ENCODE measurements at places on chromosomes 7 and 10.

DNA sequence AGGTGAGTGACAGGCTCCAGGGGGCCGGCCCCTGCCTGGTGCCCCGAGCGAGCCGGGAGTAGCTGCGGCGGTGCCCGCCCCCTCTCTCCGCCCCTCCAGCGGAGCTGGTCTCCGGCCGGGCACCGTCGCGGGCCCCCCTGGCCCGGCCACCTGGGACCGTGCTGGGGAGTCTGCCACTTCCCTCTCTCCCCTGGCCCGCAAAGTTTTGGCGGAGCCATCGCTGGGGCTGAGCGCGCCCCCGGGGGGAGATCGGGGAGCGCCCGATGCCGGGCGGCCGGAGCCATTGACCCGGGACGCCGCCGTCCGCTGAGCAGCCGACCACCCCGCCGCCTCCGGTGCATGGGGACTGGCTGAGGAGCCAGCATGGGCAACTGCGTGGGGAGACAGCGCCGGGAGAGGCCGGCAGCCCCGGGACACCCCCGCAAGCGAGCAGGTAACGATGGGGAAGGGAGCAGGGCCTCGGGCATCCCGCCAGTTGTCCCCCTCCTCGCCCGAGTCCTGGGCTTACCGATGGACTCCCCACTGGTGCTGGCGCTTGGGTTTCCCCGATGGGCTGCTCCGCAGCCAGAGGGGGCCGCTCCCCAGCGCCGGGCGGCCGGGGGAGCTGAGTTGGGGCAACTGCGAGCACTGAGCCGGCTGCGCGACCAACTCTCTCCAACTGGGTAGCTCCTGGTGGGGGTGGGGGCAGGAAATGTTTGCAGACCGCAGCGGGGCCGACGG lies at the start of gene UBTD1:
UBTD1 (plus strand) TSS at position 84 of the 720 bp plus-strand sequence; CDS start at position 364, 280 bp downstream.
- DNase-seq: peak; percentile 59

GRCh38 chr10:66981361-66982052 lies 55.7 kb downstream of the LRRTM3 start:
- DNase-seq: no peak

DNA sequence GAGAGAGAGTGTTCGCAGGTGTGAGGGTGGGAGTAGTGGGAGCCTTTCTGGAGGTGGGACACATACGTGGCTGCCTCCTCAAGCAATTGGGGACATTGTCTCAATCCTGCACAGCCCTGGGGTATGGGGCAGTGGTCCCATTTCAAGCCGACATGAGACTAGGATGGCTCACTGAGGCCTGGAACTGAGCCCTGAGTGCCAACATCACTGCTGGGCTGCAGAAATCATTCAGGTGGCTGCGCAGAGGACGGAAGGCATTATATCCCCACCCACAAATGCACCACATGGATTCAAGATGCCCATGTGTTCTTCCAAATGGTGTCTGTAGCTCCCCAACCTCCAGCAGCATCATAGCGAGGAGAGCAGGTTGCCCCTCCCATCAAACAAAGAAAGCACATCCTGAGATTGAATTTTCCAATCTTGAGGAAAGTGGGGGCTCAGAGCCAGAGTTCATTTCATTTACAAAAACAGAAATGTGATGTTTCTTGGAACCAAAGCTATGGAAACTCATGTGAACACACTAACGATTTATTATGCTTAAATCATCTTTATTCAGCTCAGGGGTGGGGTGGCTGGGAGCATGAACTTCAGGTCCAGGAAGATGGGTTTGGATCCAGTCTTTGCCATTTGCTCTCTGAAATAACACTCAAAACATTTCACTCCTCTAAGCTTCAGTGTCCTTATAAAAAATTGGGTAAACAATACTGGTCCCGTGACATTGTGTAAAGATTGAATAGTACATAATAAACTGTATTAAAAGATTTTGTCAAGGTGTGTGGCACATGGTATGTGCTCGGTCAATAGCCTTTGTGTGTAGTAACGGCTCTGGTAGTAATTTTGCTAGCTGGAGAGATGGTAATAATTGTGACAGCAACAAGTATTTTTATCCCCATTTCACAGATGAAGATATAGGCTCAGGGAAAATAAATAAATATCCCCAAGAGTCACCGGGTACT lies 4.6 kb downstream of the SFTPA2 start:
- DNase-seq: no peak

- no peak for DNase-seq
Observed at GRCh38 chr10:48976196-48976595, 36.6 kb upstream of the LRRC18 start.

DNA sequence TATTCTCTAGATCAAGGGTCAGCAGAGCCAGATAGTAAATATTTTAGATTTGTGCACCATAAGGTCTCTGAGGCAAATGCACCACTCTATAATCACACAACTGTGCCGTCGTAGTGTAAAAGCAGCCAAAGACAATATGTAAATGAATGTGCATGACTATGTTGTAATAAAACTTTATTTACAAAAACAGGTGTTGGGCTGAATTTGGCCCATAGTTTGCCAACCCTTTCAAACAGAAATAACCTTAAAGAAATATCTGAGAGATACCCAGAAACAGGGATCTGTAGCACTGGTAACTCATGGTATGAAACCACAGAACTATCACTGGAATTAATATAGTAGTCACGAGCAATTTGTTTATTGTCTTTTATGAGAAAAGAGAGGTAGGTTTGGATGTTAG lies 86.0 kb downstream of the ARID5B start:
- DNase-seq: no peak

DNA sequence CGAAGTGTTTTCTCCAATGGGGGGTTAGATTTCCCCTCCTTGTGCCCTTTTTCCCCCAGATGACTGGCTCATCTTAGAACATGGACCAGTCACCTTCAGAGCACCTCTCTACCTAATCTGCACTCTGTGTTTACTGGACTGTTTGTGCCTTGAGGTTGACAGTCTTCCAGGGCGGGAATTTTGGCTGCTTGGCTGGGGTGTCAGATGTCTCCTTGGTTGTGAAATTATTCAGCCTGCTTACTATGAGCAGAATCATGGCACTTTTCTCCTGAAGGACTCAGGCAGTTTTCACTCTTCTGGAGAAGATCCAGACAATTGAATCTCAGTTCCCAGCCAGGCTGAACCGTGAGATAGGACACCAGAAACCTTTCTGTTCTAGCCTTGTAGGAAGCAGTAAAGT lies 60.3 kb upstream of the NFKB2 start:
- no peak for DNase-seq

DNA sequence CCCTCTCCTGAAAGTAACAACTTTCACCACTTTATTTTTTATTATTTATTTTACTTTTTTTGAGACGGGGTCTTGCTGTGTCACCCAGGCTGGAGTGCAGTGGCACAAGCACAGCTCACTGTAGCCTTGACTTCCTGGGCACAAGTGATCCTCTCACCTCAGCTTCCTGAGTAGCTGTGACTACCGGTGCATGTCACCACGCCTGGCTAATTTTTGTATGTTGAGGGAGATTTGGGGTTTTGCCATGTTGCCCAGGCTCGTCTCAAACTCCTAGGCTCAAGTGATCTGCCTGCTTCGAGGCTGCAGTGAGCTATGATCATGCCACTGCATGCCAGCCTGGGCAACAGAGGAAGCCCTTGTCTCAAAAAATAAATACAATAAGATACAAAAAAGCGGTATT lies 14.9 kb upstream of the SLIT1 start:
- no peak for DNase-seq

- no peak for DNase-seq
Observed at GRCh38 chr10:72809006-72809405, 84.5 kb upstream of the OIT3 start.

GRCh38 chr7:5423306-5423975 lies at the start of gene TNRC18:
TNRC18 (minus strand) TSS chr7:5423834; CDS start chr7:5421246, 2,588 bp downstream.
- DNase-seq: peak; percentile 72

- no peak for DNase-seq
Observed at GRCh38 chr10:96921655-96922054, 89.6 kb downstream of the LCOR start.

GRCh38 chr7:127254163-127254684 lies 1.5 kb upstream of the GRM8 start:
- no peak for DNase-seq

DNA sequence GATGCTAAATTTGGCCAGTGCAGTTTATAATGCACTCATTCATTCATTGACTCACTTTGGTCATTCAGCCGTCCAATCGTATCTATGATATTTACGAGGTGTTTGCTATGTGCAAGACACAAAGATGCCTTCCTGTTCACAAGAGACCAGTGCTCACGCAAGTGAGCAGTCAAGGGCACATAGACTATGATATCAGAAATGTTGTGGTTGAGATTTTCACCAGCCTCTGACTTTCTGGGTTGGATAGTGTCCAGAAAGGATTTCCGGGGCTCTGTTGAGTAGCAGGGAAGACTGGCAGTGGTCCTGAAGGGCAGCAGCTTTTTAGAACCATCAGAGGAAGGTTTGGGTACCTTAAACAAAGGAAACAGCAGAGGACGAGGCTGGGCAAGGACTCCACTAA lies 191.8 kb downstream of the GALNT17 start:
- peak; percentile 28 for DNase-seq

- no peak for DNase-seq
Observed at GRCh38 chr7:66355756-66356155, 150.6 kb downstream of the TPST1 start.

- no peak for DNase-seq
Observed at GRCh38 chr10:5381187-5381586, 16.4 kb downstream of the UCN3 start.

DNA sequence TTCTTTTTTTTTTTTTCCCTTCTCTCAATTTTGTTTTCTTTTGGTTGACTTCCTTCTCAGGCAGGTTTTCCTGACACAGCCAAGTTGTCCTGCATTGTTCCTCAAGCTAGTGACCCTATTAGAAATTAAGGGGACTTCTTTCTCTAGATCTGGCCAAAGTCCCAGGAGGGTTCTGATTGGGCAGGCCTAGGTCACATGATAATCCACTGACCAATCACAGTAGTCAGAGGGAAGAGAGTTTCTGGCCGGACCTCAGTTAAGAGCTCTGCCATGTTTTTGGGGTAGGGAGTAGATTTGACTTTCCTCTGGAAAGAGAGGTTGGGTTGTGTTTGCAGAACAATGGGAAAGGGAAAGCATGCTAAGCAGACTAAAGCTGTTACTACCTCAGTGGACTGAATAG lies 16.2 kb downstream of the VWA2 start:
- no peak for DNase-seq

GRCh38 chr7:105309235-105310169 lies 79.2 kb downstream of the SRPK2 start:
- DNase-seq: no peak

- no peak for DNase-seq
Observed at GRCh38 chr7:107068156-107068555, 23.7 kb downstream of the PRKAR2B start.

GRCh38 chr10:71571460-71572175 lies 148.0 kb downstream of the C10orf105 start:
- no peak for DNase-seq

DNA sequence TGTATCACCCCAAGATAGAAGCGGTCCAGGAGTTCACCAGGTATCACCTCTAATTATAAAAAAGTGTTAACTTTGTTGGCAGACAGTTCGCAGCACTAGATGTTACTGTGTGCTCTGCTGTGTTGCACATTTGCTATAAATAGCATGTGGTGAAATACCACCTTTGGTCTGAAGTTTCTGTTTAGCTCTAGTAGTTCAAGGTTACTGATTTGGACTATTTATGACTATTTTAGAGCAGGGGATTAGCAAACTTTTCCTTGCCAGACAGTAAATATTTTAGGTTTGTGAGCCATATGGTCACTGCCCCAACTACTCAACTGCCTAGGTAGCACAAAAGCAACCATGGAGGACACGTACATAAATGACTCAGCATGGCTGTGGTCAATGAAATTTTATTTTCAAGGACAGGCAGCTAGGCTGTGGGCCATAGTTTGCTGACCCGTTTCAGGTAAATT lies 16.5 kb downstream of the DENND10 start:
- DNase-seq: no peak

GRCh38 chr7:92631067-92631849 lies 41.1 kb upstream of the FAM133B start:
- no peak for DNase-seq

- DNase-seq: no peak
Observed at GRCh38 chr10:132539431-132539839, 1.8 kb downstream of the INPP5A start.

GRCh38 chr7:69365651-69366192 lies 232.6 kb upstream of the AUTS2 start:
- DNase-seq: no peak

DNA sequence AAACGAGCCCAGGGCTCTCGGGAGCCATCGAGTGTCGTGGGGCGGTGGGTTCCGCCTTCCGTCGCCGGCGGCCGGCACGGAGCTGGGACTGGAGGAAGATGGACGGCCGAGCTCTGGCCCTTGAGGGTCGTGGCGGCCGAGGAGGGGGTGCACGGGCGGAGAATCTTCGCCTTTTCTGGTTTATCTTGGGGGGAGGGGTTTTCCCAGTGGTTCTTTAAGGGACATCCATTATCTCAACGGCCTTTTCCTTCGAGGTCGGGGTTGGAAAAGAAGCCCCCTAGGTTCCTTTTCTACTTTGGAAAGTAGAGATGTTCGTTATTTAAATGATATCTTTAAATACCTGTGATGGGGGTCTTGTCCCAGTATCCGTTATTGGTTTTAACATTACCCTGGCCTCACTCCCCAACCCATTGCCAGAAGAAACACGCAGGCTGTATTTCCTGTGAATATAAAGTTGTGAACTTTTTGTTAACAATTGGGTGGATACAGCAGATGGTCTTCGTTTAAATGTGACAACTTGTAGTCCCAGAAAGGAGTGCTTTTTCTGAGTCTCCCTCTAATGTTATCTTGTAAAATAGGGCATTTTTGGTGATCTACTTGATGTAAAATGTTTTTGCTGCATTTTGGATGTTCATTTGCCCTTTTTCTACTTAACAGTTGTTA lies 765 bp downstream of the CCAR1 start:
- DNase-seq: no peak

DNA sequence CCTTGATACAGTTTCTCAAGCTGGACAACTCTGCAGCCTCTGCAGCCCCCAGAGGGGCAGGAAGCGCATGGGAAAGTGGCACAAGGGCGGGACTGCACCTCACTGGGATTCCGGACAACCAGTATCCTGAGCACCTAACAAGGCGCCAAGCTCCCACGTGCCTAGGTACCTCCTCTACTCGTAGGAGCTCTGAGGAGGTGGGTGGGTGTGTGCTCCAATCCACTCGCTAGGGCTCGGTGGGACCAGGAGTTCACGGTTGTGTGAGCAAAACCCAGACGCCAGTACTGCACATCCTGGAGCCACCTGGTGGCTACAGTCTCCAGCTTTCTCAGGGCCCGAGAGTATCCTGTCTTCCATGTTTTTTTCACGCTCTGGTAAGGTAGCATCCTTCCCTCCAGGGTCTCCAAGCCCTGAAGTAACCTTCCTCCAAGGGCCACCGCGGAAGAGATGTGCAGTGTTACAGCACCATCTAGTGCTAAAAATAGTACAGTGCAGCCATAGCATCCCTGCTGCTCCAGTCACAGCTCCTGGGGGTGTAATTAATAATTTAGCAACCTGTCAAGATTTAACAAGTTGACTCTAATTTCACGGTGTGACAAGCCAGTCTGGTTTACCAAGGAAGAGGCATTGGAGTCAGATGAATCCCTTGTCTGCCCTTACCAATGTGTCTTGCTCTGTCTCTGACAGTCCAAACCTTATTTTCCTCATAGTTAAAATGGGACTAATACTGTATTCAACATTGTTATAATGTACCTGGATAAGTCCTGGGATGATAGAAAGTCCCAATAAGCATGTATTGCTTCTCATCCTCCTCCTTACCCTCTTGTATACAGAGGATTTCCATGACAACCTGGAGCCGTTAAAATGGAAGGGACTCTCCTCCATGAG lies 70.4 kb downstream of the HERPUD2 start:
- DNase-seq: peak; percentile 70
